ENCODE measurements at places on chromosomes 2 and 18.

GRCh38 chr2:70648961-70649360 is 95.3 kb upstream of the TGFA start:
- no peak for DNase-seq

- DNase-seq: peak; percentile 46
Measured at GRCh38 chr18:596288-596881, 403 bp upstream of the CLUL1 start.

DNA sequence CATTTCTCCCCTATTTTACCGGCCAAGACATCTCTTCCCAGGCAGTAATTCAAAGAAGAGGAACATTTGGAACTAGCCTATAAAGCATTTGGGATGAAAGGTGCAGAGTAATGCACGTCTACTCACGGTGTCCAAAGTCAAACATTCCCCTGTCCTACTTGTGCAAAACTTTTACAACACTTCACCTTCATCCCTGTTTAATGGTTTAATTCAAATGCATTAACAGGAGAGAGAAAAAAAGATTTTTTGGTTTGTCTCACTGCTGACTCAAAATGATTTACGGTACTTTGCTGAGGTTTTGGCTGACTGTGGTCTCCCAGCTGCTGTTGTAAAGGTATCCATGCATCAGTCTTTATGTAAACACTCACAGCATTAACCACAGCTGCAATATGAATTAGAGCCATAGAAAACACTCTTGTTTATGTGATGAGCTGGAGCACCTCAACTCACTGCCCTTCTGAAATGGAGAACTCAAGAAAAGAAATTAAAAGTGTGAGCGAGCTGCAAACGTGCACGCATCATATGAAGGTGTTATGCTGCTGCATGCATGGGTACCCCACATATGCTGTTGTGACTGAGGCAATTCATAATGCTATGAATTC is 220.5 kb downstream of the PIEZO2 start:
- no peak for DNase-seq

DNA sequence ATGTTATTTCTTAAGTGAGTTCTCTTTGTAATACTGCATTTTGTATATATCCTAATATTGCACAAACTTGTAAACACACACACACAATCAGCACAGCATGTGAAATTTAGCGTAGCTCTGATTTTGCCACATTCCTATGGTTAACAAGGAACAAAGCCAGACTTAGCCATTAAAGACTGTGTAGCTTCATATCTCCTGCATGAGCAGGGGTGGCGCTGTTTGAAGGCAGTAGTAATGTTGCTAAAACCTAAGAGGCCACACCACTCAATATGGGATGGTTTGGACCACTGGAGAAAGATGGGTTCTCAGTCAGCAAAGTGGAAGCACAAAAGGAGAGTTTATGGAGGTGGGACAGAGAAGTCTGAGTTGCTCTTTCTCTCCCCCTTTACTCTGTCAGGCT is 61.1 kb upstream of the RND3 start:
- DNase-seq: no peak

DNA sequence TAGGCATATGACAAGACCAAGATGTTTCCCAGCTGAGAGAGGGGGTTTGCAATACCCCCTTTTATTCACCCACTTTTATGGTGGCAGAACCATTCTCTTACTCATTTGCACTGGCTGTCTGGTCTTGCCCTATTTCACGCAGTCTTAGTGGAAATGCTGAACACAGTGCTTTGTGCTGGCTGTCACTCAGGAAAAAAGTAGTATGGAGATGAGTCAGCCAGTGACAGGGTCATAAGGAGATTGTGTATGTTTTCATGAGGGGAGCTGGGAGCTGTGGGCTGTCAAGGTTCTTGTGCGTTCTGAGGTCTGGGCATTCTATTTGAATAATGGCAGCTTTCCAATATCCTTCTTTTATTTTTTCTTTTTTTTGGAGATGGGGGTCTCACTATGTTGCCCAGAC is 10.9 kb upstream of the CNRIP1 start:
- DNase-seq: no peak

DNA sequence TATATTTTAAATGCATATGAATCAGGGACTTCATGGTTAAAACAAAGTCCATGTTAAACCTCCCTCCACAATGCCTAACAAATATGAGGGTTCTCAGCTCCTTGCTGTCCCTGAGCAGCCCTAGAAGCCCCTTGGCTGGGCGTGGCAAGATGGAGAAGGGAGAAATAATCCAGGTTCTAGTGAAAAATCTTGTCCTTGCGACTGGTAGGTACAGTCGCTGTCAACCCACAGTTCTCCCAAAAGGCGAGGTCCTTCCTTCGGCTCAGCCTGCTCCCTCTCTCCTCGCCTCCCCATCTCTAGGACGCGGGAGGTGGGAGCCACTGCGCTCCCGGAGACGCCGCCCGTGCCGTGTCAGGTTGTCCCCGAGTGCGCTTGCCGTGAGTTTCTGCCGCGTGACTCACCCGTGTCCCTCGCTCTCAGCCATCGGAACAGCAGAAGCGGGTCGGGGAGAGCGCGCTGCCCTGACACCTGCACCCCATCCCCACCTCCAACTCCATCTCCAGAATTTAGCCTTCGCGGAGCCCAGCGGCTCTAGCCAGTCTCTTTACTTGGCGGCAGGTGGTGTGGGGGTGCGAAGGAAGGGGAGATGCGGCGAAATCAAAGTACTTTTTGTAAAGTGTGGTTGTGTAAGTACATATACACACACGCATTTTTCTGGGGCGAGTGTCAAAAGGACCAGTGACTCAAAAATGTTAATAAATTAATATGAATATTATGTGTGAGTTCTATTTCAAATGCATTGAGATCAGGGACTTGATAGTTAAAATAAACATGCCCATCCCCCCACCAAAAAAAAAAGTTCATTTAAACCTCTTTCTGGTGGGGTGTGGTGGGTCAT is 65.1 kb upstream of the TMEM17 start:
- DNase-seq: no peak

- DNase-seq: no peak
Measured at GRCh38 chr2:10009811-10010781, 33.3 kb upstream of the KLF11 start.

DNA sequence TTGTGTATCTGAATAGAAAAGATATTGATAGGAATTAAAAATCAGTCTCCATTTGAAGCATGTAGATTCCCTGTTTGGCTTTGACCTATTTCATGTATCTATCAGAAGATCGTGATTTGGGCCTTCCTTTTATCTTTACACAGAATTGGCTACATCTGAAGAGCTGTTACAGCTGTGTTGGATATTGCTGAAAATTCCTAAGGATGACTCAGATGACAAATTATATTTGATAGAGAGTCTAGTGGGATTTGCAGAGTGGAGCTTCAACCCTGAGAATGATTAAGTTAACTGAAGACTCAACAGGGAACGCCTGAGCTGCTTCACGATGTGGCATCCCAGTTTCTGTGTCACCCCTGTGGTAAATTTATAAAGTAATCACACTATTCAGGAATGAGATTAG is 4.9 kb upstream of the COL3A1 start:
- DNase-seq: no peak

DNA sequence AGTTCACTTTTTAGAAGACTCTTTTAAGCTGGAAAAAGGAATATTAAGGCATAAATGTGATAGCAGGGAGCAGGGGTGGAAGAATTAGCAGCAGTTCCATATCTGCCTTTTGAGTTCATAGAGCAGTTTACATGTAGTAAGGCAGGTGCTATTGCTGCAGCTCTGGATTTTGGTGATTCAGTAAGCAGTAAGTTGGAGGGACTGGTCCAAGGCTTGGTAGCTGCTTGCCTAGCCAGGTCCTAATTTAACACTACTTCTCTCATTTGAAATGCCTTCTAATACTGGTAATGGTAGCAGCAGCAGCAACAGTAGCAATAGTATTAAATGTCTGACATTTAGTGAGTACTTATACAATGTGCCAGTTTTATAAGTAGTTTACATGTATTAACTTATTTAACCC is 30.0 kb downstream of the HAT1 start:
- no peak for DNase-seq

DNA sequence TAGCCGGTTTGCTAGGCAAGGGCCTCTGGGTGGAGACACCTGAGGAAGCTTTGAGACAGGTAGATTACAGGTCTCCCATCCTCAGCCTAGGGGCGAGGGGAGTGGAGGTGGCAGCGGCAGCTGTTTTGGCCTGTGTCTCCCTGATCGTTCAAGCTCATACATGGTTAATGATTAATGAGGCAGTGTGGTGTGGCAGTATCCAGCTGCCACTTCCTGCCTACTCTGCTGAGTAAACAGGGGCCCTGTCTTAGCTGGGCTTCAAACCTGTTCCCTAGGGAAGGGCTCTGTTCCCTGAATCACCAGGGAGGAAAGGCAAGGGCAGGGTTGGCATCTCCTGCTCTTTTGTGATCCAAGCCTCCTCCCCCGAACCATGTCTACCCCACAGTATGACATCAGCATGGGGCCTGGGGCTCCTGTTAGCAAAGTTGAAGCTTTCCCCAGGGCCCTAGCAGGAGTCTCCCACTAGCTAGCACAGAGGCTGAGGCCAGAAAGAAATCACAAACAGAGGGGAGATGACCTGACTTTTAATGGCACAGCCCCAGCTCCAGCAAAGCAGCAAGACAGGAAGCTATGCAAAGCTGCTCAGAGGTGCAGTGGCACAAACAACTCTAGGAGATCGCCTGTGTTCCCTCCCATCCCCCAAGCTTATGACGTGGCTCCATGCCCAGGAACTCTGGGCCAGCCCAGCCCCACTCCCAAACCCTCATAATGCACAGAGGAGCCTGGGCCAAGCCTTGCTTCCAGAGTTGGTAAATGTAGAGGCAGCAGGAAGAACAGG is 3.7 kb upstream of the TUBA4B start:
- no peak for DNase-seq

DNA sequence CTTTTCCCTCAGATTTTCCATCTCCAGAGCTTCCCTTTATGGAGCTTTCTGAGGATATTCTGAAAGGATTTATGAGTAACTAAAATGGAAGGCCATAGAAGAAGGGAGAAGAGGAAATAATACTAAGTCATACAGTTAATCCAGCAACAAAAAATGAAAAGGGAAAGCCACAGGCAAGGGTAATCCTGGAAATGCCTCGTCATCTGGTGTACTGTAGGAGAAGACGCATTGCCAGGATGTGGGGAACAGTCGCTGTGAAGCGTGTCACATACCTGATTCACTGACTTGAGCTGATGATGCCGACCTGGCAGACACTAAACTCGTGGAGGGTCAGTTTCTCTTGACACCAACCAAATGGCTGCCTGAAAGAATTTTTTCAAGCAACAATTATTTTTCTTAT is 34.7 kb upstream of the ALPP start:
- no peak for DNase-seq

- no peak for DNase-seq
Measured at GRCh38 chr2:95232232-95232631, 24.9 kb downstream of the ZNF892 start.

DNA sequence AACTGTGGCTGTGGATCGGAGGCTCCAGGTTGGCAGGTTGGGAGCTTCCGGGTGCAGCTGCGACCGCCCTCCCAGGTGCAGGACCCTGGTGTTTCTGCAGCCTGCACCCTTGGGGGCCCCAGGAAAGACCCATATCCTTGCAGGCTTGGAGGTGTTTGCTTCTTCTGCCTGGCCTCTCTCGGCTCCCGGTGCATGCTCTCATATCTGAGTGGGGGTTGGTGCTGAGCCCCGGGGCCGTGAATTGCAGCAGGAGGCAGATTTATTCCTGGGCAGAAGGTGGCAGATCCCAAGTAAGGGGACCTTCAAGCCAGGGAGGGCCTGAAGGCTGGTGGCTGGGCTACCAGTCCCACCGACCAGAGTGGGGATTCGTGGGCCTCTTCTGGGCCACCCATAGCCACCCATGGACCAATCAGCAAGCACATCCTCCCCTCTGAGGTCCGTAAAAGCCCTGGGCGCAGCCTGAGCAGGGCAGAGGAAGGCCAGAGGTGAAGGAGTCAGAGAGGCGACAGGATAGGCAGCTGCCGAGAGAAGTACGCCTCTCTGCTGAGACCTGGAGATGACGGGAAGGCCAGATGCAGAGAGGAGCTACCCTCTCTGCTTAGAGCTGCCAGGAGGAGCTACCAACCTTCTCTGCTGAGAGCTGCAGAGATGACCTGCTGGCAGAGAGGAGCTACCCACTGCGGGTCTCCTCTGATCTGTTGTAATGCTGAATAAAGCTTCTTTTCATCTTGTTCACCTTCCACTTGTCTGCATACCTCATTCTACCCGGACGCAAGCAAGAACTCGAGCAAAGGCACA is 1279.0 kb upstream of the LRRTM1 start:
- DNase-seq: no peak

- DNase-seq: no peak
Measured at GRCh38 chr2:28707592-28707991, 44.0 kb upstream of the PPP1CB start.

GRCh38 chr2:59693231-59693959 is 860.1 kb downstream of the BCL11A start:
- no peak for DNase-seq

GRCh38 chr2:68135448-68136320 is 22.0 kb upstream of the PNO1 start:
- DNase-seq: no peak

DNA sequence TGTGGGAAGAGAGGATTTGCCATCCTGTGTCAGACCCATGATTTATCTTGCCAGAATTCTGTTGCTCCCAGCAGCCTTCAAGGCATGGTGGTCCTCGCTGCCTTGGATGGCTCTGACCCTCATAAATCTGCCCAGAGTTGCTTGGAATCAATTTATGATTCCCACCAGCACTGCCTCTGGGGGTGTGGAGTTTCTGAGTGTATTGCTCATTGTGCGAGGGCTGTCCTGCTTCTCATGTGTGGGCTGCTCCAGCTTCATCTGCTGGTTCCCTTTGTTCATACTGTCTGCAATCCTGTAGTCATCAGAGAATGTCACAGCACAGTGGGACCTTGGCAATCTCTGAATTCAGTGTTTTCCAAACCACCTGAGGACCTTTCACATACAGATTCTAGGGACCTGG is 139.8 kb downstream of the CLIP4 start:
- DNase-seq: no peak

DNA sequence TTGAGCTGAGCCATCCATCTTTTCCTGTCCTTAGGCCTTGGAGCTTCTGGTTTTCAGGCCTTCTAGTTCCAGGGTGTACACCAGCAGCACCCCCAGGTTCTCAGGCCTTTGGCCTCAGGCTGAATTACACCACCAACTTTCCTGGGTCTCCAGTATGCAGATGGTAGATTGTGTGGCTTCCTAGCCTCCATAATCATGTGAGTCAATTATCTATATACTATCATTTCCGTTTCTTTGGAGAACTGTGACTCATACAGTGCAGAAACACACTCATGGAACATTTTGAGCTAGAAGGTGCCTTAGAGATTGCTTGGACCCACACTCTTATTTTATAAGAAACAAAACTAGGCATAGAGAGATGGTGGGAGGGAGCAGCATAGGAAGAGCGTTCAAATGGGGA is 167.4 kb downstream of the NCK2 start:
- DNase-seq: no peak

Data from activated T-helper 9 cell treated with anti-CD3 and anti-CD28 coated beads, Interleukin-2, amount 50 U/mL, for 16 hours (primary cell).